T-helper 22 cell (primary cell): ENCODE measurements at places on chromosomes 1 and 21.
A peak's percentile ranks its signal among the peaks of the same experiment; 100 is the strongest.

GRCh38 chr1:208153386-208153785 lies 90.8 kb downstream of the PLXNA2 start:
- DNase-seq, result no peak

DNA sequence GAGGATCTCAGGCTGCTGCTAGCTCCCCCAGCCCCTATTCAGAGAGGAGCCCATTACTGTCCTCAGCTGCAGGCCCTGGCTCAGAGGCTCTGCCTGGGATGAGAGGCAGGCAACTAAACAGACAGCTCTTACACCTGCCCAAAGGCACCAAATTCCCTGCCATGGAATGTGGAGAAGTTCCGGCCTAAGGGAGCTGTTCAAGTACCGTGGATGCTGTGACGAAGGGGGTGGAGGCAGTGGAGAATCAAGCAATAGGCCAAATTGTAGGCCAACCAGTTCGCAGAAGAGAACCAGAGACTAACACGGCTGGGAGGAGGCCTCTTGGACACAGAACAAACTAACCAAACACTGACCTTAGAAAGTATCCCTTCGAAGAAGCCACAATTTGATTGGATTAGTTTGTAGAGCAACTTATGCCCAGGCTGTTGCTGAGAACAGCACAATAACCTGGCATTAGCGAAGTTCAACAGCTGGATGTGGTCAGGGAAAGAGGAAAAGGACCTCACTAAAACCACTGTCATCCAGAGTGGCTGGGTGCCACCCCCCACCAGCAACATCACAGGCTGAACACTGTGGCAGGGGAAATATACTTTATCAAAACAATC lies 3.6 kb downstream of the C1orf174 start:
- no peak for DNase-seq

GRCh38 chr1:241611736-241612135 lies 28.4 kb downstream of the CHML start:
- no peak for DNase-seq

DNA sequence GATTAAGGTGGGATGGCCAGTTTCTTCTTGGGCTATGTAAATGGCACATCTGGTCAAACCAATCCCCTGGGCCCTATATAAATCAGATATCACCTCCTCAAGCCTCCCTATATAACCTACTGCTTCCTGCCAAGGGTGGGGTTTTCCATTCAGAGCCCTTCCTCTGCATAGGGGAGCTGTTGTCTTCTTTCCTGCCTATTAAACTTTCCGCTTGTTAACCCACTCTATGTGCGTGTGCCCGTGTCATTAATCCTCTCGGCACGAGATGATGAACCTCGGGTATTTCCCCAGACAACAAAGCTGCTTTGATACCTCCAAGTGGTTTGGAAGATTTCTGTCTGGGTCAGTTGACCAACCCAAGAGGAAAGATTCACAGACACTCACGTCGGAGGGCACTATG lies 19.3 kb upstream of the SERTAD4 start:
- DNase-seq, result no peak

GRCh38 chr1:234164098-234164709 lies 209.1 kb upstream of the COA6 start:
- DNase-seq, result no peak

DNA sequence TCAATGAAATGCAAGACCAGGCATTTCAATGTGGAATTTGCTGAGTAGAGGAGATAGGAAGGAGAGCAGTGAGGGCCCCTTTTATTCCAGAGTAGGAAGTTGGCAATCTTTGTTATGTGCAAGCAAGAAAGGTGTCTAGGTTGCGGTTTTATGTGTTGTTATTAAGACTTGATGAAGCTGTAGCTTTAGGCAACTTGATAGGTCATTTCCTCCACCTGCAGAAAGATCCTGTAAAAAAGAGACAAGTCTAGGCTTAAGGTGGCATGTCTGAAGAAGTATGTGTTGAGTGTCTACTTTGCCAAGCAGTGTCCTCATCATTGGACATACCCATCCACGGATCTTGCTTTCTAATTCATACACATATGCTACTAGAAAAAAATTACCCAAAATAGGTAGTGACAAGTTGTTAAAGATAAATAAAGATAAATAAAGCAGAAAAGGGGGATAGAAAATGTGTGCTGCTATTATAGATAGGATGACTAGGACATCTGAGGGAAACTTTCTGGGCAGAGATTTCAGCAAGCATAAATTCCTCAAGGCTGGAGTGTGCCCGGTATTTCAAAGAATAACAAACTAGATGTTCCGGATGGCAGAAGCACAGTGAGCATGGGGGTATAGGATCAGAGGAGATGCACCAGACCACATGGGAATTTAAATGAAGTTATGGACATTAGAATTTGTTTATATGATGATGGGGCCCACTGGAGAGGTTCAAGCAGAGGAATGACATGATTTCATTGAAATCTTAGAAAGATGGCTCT lies 335.0 kb downstream of the TGFB2 start:
- no peak for DNase-seq

- DNase-seq, result no peak
Observed at GRCh38 chr1:231663211-231663792, 36.7 kb downstream of the DISC1 start.

- no peak for DNase-seq
Observed at GRCh38 chr1:76989976-76990375, 122.7 kb downstream of the ST6GALNAC5 start.

DNA sequence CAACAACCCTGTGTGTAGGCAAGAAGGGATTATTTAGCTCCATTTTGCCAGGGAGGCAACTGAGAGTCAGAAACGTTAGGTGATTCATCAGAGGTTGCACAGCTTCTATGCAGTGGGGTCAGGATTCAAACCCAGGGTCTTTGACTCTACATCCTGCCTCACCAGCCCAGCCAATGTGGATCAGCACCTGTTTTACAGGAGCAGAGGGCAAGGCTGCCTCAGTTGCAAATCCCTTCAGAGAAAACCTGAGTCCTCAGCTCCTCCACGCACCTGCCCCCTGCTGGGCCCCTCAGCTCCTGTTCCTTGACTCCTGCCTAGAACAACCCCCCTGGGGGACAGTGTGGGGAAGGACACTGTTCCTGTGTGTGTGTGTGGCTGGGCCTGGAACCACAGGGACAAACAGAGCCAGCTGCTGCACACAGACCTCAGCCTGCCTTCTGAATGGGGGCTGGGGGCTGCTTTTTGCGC lies 61.6 kb downstream of the LRRN2 start:
- DNase-seq, result no peak

DNA sequence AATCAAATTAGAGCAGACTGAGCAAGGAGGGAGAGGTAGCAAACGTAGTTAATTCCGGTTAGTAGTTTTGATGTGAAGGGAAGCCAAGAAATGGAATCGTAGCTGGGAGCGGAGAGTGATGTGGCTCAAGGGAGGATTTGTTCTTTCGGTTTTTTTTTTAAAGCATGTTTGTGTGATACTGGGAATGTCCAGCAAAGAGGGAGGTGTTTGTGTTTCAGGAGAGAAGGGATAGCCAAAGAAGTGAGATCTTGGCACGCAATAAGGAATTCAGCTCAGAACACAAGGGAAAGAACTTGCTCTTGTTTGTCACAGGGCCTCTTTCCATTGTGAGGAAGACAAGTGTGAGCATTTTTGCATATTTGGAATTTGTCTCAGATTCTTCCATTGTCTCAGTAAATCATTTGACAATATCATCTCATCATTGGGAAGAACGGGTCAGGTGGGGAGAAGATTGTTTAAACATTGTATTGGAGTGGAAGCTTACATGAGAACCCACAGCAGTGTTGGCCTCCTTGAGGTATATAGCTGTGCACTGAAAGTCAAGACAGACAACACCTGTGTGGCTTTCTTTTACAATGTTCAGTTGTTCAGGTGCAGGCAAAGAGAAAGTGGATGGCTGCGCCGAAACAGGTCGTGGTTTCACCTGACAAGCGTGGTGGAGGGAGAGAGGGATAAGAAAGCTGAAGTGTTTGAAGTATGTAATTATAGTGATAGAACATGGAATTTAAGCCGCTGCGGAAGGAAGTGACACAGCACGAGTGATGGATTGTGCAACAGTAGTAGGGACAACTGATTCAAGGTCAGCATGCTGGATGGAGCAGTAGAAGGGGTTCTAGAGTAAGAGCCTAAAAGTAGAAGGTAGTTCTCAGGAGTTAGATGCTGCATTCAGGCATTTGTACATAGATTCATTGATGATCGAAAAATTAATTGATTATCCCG lies 25.4 kb downstream of the FMN2 start:
- DNase-seq, result no peak

GRCh38 chr21:44836666-44837471 lies 19.0 kb upstream of the SUMO3 start:
- no peak for DNase-seq

- DNase-seq, result no peak
Observed at GRCh38 chr1:18409609-18410237, 71.0 kb upstream of the KLHDC7A start.

GRCh38 chr1:207316622-207317391 lies 4.7 kb upstream of the CD55 start:
- DNase-seq, result no peak

GRCh38 chr1:111406321-111406768 lies 21.2 kb downstream of the OVGP1 start:
- DNase-seq, result peak; percentile 26

DNA sequence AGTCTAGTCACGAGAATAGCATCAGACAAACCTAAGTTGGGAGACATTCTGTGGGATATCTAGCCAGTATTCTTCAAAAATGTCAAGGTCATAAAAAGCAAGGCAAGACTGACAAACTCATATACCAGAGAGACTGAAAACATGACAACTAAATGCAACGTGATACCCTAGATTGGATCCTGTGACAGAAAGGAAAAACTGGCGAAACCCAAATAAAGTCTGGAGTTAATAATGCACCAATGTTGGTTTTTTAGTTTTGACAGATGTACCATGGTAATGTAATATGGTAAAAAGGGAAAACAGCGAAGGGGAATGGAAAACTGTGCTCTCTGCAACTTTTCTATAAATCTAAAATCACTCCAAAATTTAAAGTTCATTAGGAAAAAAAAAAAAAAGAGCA lies 64.5 kb downstream of the EPS15 start:
- DNase-seq, result no peak

GRCh38 chr1:96845464-96845863 lies 123.9 kb downstream of the PTBP2 start:
- DNase-seq, result no peak

DNA sequence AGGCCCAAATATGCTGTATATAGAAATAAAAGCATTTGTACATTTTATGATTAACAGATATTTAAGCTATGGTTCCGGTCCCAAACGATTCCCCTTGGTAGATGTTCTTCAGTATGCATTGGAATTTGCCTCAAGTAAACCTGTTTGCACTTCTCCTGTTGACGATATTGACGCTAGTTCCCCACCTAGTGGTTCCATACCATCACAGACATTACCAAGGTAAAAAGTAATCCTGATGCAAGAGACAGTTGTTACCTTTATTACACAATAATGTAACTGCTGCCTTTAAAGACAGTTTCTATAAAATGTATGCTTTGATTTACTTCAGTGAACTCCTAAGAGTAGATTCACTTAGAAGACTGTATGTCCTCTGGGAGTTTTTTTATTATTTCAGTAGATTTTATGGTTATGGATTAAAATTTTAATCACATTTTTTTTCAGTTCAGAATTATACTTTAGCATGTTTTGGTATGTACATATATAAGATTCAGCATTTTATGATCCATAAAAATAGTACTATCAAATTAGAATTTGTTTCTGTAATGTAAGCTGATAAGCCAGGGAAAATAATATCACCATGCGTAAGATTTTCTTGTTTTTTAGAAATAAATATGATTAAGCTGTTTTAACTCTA lies 96.5 kb downstream of the USP25 start:
- no peak for DNase-seq

DNA sequence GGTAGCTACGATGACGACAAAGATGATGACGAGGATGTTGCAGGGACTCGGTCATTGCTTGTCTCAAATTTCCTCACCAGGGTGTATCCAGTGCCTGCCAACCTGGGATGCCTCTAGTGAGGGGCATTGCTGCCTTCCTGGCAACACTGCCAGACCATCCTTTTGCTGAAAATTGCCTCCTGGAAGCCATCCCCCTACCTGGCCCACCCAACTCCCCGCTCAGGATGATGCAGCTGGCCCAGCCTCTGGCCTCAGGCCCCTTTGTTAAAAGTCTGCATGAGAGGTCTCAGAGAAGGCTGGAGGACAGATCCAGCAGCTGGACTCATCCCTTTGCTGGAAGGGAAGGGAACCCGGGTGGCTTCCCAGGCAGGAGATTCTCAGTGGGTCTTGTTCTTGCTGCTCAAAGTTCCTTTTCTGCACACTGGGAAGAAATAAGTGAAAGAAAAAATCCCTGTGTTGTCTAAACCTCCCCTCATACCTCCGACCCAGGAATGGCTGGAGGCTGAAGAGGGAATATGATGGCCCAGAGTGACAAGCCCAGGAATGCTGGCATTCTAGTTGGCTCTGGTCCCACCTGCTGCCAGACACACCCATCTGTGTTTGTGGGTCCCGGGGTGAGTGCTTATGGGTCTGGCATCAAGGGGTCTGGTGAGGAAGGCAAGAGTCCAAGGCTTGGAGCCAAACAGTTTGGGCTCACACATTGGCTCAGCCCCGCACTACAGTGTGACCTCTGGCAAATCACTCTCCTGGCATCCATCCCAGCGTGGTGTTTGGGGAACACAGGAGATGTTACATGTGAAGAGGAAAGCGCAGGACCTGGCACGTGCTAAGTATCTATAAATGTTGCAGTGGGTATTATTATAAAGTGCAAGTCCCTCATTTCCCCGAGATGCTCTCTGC lies 6.7 kb upstream of the FNDC5 start:
- DNase-seq, result no peak

DNA sequence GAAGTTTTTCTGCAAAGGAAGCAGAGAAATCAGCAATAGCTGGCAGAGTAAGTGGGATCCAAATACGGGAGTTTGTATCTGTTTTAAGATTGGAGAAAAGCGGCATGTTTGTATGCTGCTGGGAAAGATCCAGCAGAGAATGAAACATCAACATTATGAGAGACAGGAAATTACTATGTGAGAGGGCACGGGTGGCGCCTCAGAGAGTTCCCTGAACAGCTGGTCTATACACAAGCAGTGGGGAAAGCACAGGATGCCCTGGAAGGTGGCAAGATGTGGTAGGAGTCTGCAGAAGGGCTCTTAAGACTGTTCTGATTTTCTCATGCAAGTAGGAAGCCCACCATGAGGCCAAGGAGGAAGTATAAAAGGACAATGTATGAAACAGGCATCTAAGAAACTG lies 130.4 kb downstream of the RERE start:
- DNase-seq, result no peak

GRCh38 chr21:28754127-28754611 lies 238.5 kb downstream of the LTN1 start:
- no peak for DNase-seq
